ENCODE measurements at places on chromosomes 1 and 21. TPM values are rescaled to one million over a fixed set of nuclear protein-coding genes. Genes with fewer than 3 reads are reported as not detected.

DNA sequence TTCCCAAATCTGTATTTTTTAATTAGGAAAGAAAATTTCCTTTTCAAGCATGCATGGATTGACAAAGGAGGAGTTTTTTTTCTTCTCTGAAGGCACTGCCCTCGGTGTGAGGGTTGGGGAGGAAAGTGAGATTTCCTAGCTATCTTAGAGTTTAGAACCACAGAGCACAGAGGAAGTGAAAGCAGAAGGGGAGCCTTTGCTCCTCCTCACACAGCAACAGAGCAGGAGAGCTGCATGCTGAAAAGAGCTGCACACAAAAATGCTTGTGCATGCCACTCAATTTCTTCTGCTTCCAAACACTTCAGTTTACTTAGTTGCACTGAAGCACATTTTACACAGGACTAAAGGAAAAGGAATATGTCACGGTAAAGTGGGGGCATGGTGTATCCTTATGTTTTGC, 308.1 kb downstream of the GPATCH2 start:
- no peak overlapping the region for H3K4me3 ChIP-seq
- H3K27ac ChIP-seq = no peak overlapping the region
- H3K4me1 ChIP-seq = peaks cover 6% of the 10 kb centered on the region
- no peak for DNase-seq

DNA sequence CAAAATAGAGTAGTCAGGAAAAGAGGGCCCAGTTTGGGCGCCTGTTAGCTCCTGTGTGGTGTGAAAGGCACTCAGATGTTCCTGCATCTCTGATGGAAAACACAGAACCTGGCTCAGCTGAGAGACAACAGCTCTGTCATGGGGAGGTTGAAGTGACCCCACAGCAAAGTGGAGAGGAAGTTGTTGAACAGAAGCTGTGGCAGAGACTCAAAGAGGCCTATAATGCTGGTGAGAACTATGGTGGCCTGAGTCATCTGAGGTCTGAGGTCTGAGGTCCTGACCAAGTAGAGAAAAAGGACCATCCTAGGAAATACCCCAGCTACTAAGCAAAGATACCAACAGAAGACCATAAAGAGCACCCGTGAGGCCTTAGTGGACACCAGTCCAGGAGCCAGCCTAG, 45.6 kb upstream of the JAK1 start:
- H3K36me3 ChIP-seq = no peaks in the 10 kb centered on the region
- H3K4me1 ChIP-seq = no peaks in the 10 kb centered on the region
- H3K27ac ChIP-seq = no peak overlapping the region

DNA sequence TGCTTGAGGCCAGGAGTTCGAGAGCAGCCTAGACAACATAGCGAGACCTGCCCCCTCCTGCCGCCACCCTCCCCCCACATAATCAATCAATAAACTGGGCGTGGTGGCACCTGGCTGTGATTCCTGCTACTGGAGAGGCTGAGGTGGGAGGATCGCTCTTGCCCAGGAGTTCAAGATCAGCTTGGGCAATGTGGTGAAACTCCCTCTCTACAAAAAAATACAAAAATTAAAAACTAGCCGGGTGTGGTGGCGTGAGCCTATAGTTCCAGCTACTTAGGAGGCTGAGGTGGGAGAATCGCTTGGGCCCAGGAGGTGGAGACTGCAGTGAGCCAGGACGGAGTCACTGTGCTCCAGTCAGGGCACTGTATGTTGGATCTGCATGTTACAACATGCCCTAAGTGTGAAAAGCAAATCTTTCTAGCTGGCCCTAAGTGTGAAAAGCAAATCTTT, 7.0 kb upstream of the MDM4 start:
- H3K4me3 ChIP-seq = no peak overlapping the region
- DNase-seq = no peak
- H3K4me1 ChIP-seq = no peaks in the 10 kb centered on the region
- no peaks in the 10 kb centered on the region for H3K27me3 ChIP-seq

- H3K36me3 ChIP-seq = peaks cover 9% of the 10 kb centered on the region
- H3K4me1 ChIP-seq = no peaks in the 10 kb centered on the region
- no peak for DNase-seq
- H3K4me3 ChIP-seq = no peak overlapping the region
- no peaks in the 10 kb centered on the region for H3K27me3 ChIP-seq
Observed at GRCh38 chr21:46111857-46112724, 14.2 kb downstream of the COL6A2 start.

DNA sequence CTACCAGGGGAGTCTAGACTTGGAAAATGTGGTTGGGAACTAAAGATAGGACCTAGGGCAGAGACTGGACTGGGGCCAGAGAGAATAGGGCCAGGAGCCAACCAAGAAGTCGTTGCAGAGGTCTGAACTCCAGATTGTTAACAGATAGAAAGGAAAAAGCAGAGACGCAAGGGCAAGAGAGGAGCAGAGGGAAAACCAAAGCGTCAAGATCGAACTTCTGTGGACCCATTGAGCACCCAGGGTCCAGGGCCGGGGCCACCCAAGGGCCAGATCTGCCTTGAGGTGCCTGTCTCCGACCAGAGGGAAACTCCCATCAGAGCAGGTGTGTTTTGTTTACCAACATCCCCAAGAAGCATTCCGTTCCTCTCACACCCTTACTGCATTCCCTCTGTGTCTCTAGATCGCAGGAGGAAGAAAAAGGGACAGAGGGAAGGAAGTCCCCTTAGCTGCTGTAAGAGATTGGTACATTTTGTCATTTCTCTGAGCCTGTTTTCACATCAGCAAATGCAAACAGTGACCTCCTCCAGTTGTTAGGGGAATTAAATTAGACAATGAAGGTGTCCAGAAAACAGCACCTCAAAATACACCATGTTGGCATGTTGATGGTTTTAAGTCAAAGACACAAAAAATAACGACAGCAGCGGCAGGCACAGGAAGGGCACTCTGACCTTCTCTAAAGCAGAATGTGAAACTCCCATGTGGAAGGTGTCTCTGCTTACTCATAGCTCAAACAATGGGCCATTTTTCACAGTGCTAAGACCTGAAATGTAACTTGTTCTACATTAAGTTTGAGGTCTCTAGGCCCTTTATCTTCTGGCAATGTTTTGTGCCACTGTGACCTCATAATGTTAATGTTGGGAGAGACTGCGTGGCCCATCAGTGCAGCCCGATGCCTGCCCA, 105.8 kb upstream of the RAB4A start:
- H3K36me3 ChIP-seq = no peaks in the 10 kb centered on the region
- no peak overlapping the region for H3K4me3 ChIP-seq
- H3K27me3 ChIP-seq = peaks cover 2% of the 10 kb centered on the region

- peaks cover 5% of the 10 kb centered on the region for H3K36me3 ChIP-seq
- no peak overlapping the region for H3K27ac ChIP-seq
- H3K27me3 ChIP-seq = no peaks in the 10 kb centered on the region
- DNase-seq = no peak
Observed at GRCh38 chr1:230972855-230973271, 5.8 kb downstream of the TTC13 start.

GRCh38 chr1:165134431-165134830, 222.1 kb downstream of the LMX1A start:
- H3K4me3 ChIP-seq = no peak overlapping the region
- no peak overlapping the region for H3K27ac ChIP-seq
- no peak for DNase-seq
- no peaks in the 10 kb centered on the region for H3K36me3 ChIP-seq

- no peaks in the 10 kb centered on the region for H3K36me3 ChIP-seq
- H3K27me3 ChIP-seq = no peaks in the 10 kb centered on the region
- no peak for DNase-seq
- H3K4me3 ChIP-seq = no peak overlapping the region
- peaks cover 8% of the 10 kb centered on the region for H3K4me1 ChIP-seq
- no peak overlapping the region for H3K27ac ChIP-seq
Observed at GRCh38 chr1:227897704-227898438, 49.9 kb downstream of the WNT9A start.

DNA sequence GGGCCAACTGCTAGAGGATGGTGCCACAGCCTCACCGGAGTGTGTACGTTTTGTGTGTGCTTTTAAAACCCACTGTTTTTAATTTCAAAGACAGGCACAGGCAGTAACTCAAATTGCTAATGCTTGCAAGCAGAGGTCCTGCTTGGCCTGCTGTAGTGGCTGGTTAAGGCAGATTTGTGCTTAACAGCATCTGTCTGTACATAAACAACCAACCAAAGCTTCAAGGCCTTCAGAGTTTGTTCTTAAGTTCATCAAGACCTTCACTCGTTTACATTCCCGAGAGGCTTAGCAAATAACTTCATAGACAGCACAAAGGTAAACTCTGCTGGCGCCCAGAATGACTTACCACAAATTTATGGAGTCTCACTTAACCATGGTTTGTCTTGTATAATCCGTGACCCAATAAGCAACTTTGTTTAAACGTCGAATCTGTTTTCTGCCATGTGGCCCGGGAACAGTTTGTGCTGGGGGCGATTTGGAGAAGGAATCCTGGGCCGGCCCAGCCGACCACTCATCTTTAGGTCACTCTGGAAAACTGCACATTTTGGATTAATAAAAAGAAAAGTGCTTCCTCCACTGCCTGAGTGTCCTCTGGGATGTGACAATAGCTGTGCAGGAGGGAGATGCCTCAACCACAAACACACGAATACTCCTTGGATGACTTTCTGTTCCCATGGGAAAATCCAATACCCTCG, 58.1 kb downstream of the CAPZB start:
- H3K4me3 ChIP-seq = no peak overlapping the region
- no peak for DNase-seq
- no peak overlapping the region for H3K27ac ChIP-seq
- no peaks in the 10 kb centered on the region for H3K36me3 ChIP-seq
- H3K4me1 ChIP-seq = no peaks in the 10 kb centered on the region

GRCh38 chr1:163826500-163826899, 504.7 kb downstream of the NUF2 start:
- DNase-seq = peak; percentile 54
- no peak overlapping the region for H3K4me3 ChIP-seq
- no peaks in the 10 kb centered on the region for H3K36me3 ChIP-seq
- peak overlapping the region; percentile 59 for H3K27ac ChIP-seq
- H3K27me3 ChIP-seq = no peaks in the 10 kb centered on the region
- H3K4me1 ChIP-seq = peaks cover 24% of the 10 kb centered on the region

- H3K27me3 ChIP-seq = no peaks in the 10 kb centered on the region
- H3K27ac ChIP-seq = no peak overlapping the region
- H3K4me1 ChIP-seq = no peaks in the 10 kb centered on the region
Observed at GRCh38 chr1:95927061-95927460, 693.1 kb downstream of the RWDD3 start.

DNA sequence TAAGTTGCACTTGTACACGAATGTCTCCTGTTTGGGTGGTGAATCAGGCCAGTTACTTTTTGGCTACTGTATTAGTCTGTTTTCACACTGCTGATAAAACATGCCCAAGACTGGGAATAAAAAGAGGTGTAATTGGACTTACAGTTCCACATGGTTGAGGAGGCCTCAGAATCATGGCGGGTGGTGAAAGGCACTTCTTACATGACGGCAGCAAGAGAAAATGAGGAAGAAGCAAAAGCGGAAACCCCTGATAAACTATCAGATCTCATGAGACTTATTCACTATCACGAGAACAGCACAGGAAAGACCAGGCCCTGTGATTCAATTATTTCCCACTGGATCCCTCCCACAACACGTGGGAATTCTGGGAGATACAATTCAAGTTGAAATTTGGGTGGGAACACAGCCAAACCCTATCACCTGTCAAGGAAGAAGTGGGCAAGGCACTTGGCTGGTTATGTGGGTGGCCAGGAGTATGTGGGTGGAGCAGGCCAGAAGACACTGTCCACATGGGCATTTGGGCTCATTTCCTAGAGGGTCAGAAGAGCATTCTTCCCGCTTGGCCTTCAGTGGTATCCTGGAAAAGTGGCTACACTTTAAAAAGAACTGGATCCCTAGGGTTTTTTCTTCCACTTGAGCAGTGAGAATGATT, 228.8 kb downstream of the HHAT start:
- peaks cover 24% of the 10 kb centered on the region for H3K4me1 ChIP-seq
- H3K27me3 ChIP-seq = no peaks in the 10 kb centered on the region
- no peak overlapping the region for H3K27ac ChIP-seq
- H3K4me3 ChIP-seq = no peak overlapping the region
- DNase-seq = no peak
- no peaks in the 10 kb centered on the region for H3K36me3 ChIP-seq

- H3K27ac ChIP-seq = no peak overlapping the region
- no peak overlapping the region for H3K4me3 ChIP-seq
- no peaks in the 10 kb centered on the region for H3K36me3 ChIP-seq
- DNase-seq = peak; percentile 55
- peaks cover 20% of the 10 kb centered on the region for H3K4me1 ChIP-seq
Observed at GRCh38 chr1:158506369-158506987, 34.5 kb downstream of the OR10R2 start.

- no peaks in the 10 kb centered on the region for H3K27me3 ChIP-seq
- peaks cover 23% of the 10 kb centered on the region for H3K4me1 ChIP-seq
- DNase-seq = peak; percentile 21
Observed at GRCh38 chr21:16194788-16195537, 465.2 kb downstream of the USP25 start.

GRCh38 chr1:18997508-18997907, 41.0 kb upstream of the IFFO2 start:
- H3K36me3 ChIP-seq = no peaks in the 10 kb centered on the region
- H3K4me3 ChIP-seq = no peak overlapping the region
- H3K27me3 ChIP-seq = no peaks in the 10 kb centered on the region

DNA sequence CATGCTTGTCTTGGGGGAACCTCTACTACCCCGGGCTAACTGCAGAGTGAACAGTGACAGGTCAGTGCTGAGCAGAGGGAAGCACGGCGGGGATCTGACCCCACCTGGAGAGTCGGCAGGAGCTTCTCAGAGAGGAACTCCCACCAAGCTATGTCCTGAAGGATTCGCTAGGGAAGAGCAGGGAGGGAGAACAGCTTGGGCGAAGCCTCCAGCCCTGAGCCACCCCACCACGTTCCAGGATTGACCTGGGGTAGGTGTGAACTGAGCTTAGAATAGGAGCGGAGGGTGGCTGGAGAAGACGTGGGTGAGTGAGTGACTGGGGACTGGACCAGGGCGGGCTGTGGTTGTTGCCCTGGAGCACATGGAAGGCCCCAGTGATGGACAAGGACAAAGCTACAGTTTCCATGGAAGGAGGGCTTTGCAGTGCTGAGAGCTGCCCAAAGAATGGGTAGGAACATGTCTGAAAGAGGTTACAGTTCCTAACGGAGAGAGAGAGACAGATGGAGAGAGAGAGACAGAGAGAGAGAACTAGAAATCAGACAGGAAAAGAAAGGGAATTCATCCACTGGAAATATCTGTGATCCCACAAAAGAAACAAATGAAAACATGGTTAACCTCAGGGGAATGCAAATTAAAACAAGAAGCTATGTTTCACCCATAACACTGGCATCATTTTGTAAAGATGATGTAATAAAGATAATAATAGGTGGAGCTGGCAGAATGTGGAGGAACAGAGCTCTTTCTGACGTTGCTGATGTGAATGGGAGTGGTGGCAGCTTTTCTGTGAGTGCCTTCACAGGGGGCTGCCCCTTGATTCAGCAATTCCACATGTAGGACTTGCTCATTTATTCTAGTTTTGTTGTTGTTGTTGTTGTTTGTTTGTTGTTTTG, 17.2 kb downstream of the BSND start:
- H3K4me3 ChIP-seq = no peak overlapping the region
- H3K27me3 ChIP-seq = peaks cover 4% of the 10 kb centered on the region
- DNase-seq = no peak
- H3K4me1 ChIP-seq = no peaks in the 10 kb centered on the region
- H3K36me3 ChIP-seq = no peaks in the 10 kb centered on the region
- no peak overlapping the region for H3K27ac ChIP-seq

GRCh38 chr1:16464917-16465625, 24.5 kb downstream of the NECAP2 start:
- H3K27me3 ChIP-seq = no peaks in the 10 kb centered on the region
- no peak overlapping the region for H3K4me3 ChIP-seq
- H3K27ac ChIP-seq = no peak overlapping the region
- H3K4me1 ChIP-seq = no peaks in the 10 kb centered on the region

The PRAMEF12 gene
- not detected for polyA plus RNA-seq

The PPFIA4 gene
- 97.5 TPM for polyA plus RNA-seq

The A3GALT2 gene
- 0.57 TPM for polyA plus RNA-seq

The SPTA1 gene
- 0.45 TPM for polyA plus RNA-seq

The CD34 gene
- 0.94 TPM for polyA plus RNA-seq

The CRP gene
- not detected for polyA plus RNA-seq

The SGIP1 gene
- 10.0 TPM for polyA plus RNA-seq

The ESPN gene
- polyA plus RNA-seq = 8.0 TPM
